ENCODE measurements at places on chromosomes 5 and 9.
A peak's percentile ranks its signal among the peaks of the same experiment; 100 is the strongest.

GRCh38 chr5:69230181-69230580, 4.5 kb upstream of the CDK7 start:
- DNase-seq = no peak

DNA sequence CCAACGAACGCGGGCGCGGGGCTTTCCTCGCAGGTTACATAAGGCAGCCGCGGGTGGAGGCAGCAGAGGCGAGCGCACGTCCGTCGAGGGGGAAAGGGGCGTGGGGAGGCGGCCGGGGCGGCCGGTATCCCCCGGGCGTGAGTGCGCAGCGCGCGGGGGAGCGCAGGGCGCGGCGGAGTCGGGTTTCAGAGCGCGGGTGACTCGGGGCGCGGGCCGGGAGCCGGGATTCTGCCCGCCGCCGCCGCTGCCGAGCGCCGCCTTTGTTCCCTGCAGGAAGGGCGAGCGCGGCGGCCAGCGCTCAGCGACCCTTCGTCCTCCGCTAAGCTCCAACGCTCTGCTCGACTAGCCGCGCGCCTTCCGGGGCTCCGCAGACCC, at the start of gene COL15A1:
TSS of gene COL15A1 (plus strand) at position 226 of the 375 bp plus-strand sequence. CDS start 155 bp downstream, outside the sequence.
- no peak for DNase-seq

- no peak for DNase-seq
Measured at GRCh38 chr9:79671558-79671957, 99.8 kb downstream of the TLE4 start.

DNA sequence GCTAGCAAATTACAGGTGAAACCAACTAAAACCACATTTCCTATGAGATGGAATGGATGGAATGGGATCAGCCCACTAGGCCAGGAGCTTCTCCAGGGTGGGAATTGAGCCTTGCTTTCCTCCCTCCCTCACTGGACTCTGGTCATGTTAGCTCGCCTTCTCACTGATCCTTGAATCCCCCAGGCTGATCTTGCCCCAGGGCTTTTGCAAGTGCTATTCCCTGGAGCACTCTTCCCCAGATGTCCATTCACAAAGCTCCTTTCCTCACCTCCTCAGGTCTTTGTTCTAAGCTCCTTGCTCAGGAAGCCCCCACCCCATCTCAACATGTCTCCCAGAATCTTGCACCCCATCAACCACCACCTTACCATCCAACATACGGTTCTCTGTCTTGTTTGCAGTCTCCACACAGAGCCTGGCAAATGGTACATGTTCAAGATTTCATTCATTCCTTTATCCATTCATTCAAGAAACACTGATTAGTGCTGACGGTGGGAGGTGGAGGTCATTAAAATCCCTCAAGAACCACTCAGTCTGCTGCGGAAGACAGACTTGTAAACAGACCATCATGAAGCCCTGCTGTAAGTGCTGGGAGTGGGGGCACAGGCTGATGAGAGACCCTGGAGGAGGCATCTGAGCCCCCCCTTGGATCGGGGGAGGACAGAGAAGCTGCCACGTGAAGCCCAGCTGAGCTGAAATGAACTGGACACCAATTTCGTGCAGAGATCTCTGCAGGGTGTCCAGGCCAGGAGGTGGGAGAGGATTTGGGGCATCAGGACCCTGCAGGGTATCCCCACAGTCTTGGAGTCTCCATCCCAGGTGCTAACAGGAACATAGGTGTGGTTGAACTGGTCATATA, 141.7 kb downstream of the BARX1 start:
- no peak for DNase-seq

GRCh38 chr5:138772986-138773594, 19.9 kb downstream of the CTNNA1 start:
- no peak for DNase-seq

GRCh38 chr5:96340357-96340756, 92.7 kb downstream of the PCSK1 start:
- DNase-seq = no peak

DNA sequence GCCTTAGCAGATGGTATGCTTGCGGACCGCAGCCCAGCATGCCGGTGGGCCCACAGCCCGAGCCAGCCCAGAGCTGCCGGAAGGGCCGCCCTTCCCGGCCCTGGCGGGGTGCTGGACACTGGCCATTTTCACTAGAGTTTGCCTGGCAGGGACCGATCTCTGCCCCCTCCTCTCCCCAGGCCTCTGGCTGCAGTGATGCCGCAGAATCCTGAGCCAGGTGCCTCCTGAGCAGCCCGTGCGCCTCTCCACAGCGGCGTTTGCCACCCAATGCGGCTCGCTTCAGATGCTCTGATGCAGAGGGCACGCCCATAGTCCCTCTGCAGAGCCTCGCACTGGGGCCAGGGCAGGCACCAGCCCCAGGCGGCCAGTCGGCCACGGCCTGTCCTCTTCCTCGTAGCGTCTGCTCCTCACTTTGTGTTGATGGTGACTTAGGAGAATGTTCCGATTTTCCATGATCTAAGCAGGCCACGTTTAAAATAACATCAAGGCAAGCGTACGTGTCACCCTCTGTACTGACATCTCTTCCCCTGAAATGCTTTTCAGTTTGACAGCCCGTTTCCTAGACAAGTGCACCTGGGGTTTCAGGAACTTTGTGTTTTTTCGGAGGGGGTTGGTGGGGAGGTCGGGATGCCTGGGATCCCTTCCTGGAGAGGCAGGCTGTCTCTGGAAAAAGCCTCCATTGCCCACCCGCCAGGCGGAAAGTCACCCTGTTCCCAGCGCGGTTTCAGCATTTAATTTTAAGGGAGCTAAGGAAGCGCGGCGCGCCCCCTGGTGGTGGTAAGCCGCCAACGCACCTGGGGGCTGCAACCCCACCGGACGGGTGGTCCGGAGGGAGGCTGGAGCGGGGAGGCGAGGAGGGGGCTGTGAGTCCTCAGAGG, 29.8 kb upstream of the HMCN2 start:
- peak; percentile 74 for DNase-seq

DNA sequence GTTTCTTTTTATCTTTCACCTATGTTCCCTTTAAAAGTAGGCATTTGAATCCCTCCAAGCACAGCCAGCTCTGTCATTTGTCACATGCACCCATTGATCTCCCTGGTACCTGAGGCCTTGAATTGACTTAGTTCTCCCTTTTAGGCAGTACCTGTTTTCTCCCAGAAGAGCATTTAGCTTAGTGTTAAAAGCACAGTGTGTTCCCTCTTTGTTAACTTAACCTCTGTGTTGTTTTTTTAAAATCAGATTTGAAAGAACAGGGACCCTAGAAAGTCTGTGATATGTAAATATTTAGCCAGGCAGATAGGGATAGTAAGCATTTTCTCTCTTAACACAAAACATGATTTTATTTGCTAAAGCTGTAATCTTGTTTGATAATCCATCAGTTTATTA, 113.8 kb upstream of the SPATA31D4 start:
- DNase-seq = no peak

DNA sequence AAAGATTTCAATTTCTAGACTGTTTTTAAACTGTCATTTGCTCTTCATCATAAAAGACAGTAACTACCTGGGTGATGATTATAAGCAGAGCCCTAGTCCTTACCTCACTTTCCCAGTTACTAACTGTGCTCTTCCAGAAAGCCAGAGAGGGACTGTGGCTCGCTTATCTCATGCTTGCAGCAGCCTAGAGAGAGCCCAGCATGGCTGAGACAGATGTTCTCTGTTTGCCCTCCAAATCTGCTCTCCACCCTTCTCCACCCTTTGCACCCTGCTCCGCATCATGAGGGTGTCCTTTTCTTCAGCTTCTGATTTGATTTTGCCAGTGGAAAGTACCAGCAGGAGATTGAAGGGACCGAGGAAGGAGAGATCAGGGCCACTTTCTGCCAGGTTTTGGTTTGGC, 61.2 kb upstream of the SELENOP start:
- DNase-seq = peak; percentile 86

- DNase-seq = no peak
Measured at GRCh38 chr5:139157556-139157955, 40.6 kb downstream of the SIL1 start.

DNA sequence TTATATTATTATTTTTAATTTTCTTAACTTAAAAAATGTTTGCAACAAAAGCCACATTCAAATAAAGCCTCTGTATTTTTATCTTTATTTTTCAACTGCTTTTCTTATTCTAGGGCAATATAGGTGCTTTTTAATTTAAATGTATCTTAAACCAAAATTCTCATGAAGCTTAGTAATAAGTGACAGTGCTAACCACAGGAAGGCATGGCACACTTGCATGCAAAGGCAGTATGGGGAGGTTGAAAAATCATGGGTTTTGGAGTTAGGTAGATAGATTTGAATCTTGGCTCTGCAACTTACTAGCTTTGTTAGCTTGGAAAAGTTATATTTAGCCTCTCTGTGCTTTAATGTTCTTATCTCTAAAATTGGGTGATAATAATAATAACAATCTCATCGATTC, 458.0 kb downstream of the DMAC1 start:
- DNase-seq = no peak

DNA sequence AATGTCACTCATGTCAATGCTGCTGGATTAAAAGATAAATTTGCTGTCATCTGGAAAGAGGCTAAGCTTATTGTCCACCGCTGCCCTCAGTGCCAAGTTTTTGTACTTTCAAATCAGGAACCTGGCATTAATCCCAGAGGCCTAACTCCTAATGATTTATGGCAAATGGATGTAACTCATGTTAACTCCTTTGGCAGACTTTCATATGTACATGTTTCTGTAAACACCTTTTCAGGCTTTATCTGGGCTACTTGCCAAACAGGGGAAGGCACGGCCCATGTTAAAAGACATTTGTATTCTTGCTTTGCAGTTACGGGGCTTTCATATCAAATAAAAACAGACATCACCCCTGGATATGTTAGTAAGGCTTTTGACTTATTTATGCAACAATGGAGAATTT, 608.0 kb upstream of the ACO1 start:
- no peak for DNase-seq

DNA sequence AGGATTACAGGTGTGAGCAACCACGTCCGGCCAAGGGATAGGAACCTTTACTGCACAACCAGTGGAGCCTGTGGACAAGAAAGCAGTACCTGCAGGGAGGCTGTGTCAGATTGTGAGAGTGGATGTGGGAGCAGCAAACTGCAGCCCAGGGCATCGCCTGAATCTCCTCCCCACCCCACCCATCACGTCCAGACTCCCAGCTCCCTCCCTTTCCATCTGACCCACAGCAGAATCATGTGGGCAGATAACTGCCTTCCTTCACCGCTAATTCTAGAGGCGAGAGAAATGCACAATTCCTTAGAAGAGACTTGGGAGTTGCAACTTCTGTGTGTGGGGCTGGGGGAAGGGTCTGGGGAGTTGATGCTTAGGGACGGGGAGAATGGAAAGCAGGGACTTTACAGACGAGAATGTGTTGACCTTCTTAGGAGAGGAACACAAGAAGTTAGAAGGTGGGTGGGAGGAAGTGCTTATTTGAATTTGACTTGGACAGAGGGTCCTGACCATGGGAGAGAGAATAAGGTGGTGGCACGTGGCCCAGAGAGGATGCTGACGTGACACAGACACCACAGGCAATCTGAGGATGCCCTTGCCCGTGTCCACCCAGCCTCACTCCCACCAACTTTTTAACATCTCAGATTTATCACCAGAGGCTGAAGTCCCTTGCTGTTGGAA, 4.5 kb upstream of the LCP2 start:
- DNase-seq = peak; percentile 22

DNA sequence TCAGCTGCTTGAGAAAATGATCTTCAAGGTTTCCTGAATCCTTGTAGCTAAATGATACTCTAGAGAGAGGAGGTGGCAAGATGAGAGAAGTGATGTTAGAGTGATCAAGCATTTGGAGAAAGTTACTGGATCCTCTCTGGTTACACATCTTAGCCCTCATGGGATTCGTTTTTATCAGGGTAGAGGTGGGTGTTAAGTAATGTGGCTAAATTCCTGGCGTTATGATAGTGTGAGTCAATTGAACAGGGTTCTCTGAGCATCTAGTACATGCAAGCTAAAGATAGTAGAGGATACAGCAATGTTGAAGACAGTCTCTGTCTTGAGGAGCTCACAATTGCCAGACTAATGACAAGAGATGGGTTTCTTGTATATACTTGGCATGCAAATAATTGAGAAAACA, 123.7 kb downstream of the PSD2 start:
- no peak for DNase-seq

- no peak for DNase-seq
Measured at GRCh38 chr5:71013575-71013974, 11.6 kb downstream of the NAIP start.

GRCh38 chr9:88920645-88921044, 70.6 kb upstream of the S1PR3 start:
- no peak for DNase-seq

- DNase-seq = no peak
Measured at GRCh38 chr5:93343570-93343969, 237.4 kb downstream of the NR2F1-AS1 start.

DNA sequence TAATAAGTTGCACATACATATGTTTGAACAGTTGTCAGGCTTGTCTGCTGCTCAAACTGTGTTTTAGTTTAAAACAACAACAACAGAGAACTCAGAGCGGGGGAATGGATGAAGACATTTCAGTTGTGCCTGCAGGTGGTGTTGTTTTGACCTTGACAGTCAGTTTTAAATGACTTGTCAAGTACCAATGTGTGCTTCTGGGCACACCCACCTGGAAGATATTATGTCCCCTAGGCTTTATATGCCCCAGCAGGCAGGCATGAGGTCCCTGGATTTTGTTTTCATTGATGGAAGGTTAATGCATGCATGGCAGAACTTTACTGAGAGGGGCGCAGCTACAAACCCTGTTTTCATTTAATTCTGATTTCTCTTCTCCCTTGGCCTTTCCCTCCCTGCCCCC, 84.6 kb downstream of the AOPEP start:
- DNase-seq = no peak

DNA sequence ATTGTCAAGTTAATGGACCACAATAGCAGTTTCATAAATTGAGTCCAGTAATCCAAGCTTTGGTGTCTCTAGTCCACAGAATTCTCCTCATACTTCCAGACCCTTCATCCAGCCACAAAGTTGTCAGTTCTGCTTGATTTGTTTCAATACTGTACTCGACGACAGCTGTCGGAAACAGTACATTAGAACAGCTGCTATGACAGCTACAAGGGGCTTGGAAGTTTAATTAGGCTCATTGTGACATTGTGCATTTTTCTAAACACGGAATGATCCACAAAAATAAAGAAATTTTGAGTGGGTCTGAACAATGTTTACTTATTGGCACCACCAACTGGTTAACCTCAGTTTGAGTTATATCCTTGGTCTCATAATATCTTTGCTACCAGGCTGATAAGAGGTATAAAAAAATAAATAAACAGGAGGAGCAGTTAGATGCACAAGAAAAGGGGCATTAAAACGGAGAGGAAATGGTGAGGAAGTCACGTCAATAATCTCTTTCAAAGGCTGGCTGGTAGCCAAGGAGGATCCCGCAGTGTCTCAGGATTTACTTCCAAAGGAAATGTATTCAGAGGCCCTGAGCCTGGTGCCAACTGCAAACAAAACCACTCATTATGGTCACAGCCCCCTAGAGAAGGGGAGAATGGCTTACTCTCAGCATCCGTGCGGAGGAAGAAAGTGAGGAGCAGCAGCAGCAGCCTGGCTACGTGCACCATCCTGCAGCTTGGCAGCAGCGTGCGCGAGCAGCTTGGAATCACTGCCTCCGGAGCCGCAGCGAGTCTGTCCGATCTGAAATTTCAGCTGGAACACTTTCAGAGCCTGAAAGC, 933.8 kb upstream of the DMAC1 start:
- DNase-seq = no peak

- no peak for DNase-seq
Measured at GRCh38 chr5:172385707-172386106, 68.6 kb downstream of the SH3PXD2B start.
